ENCODE measurements at places on chromosomes 11 and 22.

DNA sequence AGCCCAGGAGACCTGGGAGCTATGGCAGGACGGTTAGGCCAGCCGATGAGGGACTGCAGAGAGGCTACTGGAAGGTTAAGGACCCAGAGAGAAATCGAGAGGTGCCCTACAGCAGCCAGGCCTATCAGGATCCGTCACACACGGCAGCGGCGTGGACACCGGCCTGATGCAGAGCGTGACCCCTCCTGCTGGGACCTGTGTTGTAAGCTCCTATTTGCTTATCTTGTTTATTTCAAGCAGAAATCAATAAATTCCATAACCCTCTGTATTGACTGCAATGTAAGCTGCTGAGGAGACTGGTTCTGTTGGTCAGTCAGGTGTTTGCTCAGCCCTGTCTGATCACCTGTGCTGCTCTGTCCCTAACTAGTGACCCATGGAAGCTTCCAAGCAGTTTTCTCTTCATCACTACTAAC is 39.9 kb downstream of the PPP2R1B start:
- no peak overlapping the region for H3K27ac ChIP-seq
- H3K27me3 ChIP-seq: no peaks in the 10 kb centered on the region
- no peak overlapping the region for H3K4me3 ChIP-seq
- H3K4me1 ChIP-seq: peaks cover 7% of the 10 kb centered on the region
- DNase-seq: no peak

- no peaks in the 10 kb centered on the region for H3K27me3 ChIP-seq
- peak overlapping the region; percentile 63 for H3K27ac ChIP-seq
- H3K4me3 ChIP-seq: no peak overlapping the region
- no peak for DNase-seq
- H3K36me3 ChIP-seq: no peaks in the 10 kb centered on the region
Observed at GRCh38 chr11:114291842-114292680, 4.1 kb upstream of the NNMT start.

GRCh38 chr11:84501750-84502149 is 1125.4 kb downstream of the DLG2 start:
- H3K27ac ChIP-seq: no peak overlapping the region
- no peak for DNase-seq
- H3K4me1 ChIP-seq: no peaks in the 10 kb centered on the region
- H3K27me3 ChIP-seq: no peaks in the 10 kb centered on the region
- H3K36me3 ChIP-seq: no peaks in the 10 kb centered on the region

GRCh38 chr11:68314203-68315170 is 2.1 kb downstream of the LRP5 start:
- no peak for DNase-seq
- peaks cover 29% of the 10 kb centered on the region for H3K4me1 ChIP-seq
- H3K4me3 ChIP-seq: peak overlapping the region; percentile 65
- H3K27ac ChIP-seq: peak overlapping the region; percentile 90

DNA sequence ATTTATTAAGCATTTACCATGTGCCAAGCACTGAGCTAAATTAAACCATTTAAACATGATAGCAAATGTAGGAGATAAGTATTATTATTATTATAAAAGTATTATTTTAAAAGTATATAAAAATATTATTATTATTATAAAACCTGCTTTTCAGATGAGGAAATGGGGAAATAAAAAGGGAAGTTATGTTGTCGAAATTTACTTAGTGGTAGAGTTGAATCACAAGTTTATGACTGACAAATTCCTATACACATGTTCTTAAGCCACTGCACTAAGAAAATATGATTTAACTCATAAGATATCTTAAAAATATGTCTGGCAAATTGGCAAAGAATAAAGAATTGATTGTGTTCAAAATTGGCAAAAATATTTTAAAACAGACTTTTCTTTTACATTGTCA is 53.8 kb downstream of the CASP12 start:
- H3K27ac ChIP-seq: no peak overlapping the region
- no peaks in the 10 kb centered on the region for H3K36me3 ChIP-seq
- H3K4me3 ChIP-seq: no peak overlapping the region
- no peaks in the 10 kb centered on the region for H3K4me1 ChIP-seq

DNA sequence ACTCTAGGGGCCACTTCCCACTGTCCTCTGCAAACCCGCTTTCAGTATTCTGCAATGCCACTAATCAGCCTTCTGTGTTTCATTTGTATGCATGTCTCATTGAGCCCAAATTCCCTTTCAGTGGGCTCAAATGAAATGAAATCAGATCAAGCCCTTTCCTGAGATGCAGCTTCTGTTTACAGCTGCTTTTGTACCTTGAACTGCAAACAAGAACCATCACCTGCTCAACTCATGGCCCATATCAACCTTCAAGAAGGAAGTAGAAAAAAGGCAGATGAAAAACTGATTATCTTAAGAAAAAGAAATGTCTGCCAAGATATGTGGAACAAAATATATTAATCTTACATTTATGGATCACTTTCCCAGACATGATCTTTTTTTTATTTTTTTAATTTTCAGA is 141.1 kb upstream of the ARHGAP42 start:
- DNase-seq: no peak
- H3K27me3 ChIP-seq: no peaks in the 10 kb centered on the region
- no peak overlapping the region for H3K27ac ChIP-seq
- H3K36me3 ChIP-seq: no peaks in the 10 kb centered on the region

DNA sequence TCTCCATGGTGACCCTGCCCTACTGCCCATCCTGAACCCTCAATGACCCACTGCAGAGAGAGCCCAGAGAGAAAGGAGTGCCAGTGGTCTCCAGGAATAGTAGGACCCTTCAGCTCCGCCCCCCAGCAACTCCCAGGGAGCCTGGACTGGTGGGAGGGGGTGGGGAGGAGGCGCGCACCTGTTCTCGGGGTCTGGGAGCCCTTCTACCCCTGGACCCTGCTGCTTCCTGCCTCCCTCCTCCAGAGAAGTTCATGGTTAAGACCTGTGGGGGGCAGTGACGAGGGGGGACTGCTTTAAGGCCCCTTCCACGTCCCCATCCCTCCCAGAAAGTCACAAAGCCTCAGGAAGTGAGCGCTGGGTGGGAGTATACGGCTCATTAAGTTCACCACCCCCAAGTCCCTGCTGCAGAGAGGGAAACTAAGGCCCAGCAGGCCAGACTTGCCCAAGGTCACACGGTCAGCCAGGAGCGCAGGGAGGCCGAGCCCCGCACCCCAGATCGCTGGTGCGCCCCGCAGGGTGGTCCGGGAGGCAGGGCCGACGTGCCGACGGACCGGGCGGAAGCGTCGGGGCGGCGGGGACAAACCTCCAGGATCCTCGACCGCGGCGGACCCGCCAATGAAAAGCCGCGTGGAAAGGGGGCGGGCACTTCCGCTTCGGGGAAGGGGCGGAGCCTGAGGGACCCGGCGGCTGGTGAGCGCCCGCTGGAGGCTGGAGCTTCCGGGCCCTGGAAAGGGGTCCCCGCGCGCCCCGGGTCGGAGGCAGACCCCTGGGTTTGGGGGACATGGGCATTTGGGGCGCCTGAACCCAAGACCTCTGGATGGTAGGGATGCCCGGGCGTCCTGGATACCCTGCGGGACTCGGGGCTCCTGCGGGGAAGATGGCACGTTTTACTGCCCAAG is at the start of the genes NUDT22 and TRPT1:
Gene NUDT22, plus strand, starts transcription at position 667 of the 899 bp plus-strand sequence. CDS start 379 bp downstream, outside the sequence.
Gene TRPT1, minus strand, starts transcription at position 579 of the 899 bp plus-strand sequence. Its CDS starts 326 bp downstream, at position 253.
- peak within 1 kb of the TSS; percentile 92 for H3K27ac ChIP-seq
- peak within 1 kb of the TSS; percentile 88 for H3K4me3 ChIP-seq
- H3K36me3 ChIP-seq: peaks cover 19% of the 10 kb centered on the region
- no peak for DNase-seq

GRCh38 chr11:80383655-80384054 is 942.8 kb upstream of the TENM4 start:
- H3K27me3 ChIP-seq: no peaks in the 10 kb centered on the region
- H3K4me1 ChIP-seq: no peaks in the 10 kb centered on the region
- DNase-seq: no peak
- H3K27ac ChIP-seq: no peak overlapping the region

- peaks cover 42% of the 10 kb centered on the region for H3K27me3 ChIP-seq
- peak overlapping the region; percentile 72 for H3K4me3 ChIP-seq
- H3K27ac ChIP-seq: peak overlapping the region; percentile 95
- DNase-seq: no peak
- peaks cover 32% of the 10 kb centered on the region for H3K4me1 ChIP-seq
Observed at GRCh38 chr11:118610773-118611432, 3.5 kb downstream of the PHLDB1 start.

- H3K36me3 ChIP-seq: no peaks in the 10 kb centered on the region
- H3K27me3 ChIP-seq: no peaks in the 10 kb centered on the region
- DNase-seq: no peak
- no peak overlapping the region for H3K27ac ChIP-seq
- H3K4me3 ChIP-seq: no peak overlapping the region
- peaks cover under 1% of the 10 kb centered on the region for H3K4me1 ChIP-seq
Observed at GRCh38 chr22:49299821-49300231, 527.8 kb downstream of the BRD1 start.

- H3K27ac ChIP-seq: no peak overlapping the region
- no peaks in the 10 kb centered on the region for H3K36me3 ChIP-seq
- peaks cover 26% of the 10 kb centered on the region for H3K4me1 ChIP-seq
- H3K27me3 ChIP-seq: no peaks in the 10 kb centered on the region
- H3K4me3 ChIP-seq: no peak overlapping the region
Observed at GRCh38 chr11:1770528-1770927, 6.8 kb upstream of the CTSD start.

- no peaks in the 10 kb centered on the region for H3K36me3 ChIP-seq
- H3K27me3 ChIP-seq: no peaks in the 10 kb centered on the region
Observed at GRCh38 chr11:19672586-19673206, 39.9 kb upstream of the NAV2 start.

GRCh38 chr11:2779981-2780849 is 80.4 kb upstream of the KCNQ1OT1 start:
- no peaks in the 10 kb centered on the region for H3K36me3 ChIP-seq
- H3K4me1 ChIP-seq: peaks cover 19% of the 10 kb centered on the region
- H3K27me3 ChIP-seq: no peaks in the 10 kb centered on the region
- H3K27ac ChIP-seq: peak overlapping the region; percentile 86
- DNase-seq: no peak

GRCh38 chr22:38843201-38843656 is 599 bp downstream of the NPTXR start:
- no peaks in the 10 kb centered on the region for H3K36me3 ChIP-seq
- no peaks in the 10 kb centered on the region for H3K27me3 ChIP-seq

- H3K36me3 ChIP-seq: peaks cover 6% of the 10 kb centered on the region
- DNase-seq: no peak
- H3K4me3 ChIP-seq: no peak overlapping the region
- H3K27me3 ChIP-seq: no peaks in the 10 kb centered on the region
- H3K27ac ChIP-seq: peak overlapping the region; percentile 60
Observed at GRCh38 chr22:29994027-29994715, 86.1 kb upstream of the HORMAD2 start.

GRCh38 chr11:22465620-22466019 is 127.4 kb downstream of the SLC17A6 start:
- H3K36me3 ChIP-seq: no peaks in the 10 kb centered on the region
- H3K27ac ChIP-seq: no peak overlapping the region
- no peaks in the 10 kb centered on the region for H3K27me3 ChIP-seq
- no peak overlapping the region for H3K4me3 ChIP-seq

DNA sequence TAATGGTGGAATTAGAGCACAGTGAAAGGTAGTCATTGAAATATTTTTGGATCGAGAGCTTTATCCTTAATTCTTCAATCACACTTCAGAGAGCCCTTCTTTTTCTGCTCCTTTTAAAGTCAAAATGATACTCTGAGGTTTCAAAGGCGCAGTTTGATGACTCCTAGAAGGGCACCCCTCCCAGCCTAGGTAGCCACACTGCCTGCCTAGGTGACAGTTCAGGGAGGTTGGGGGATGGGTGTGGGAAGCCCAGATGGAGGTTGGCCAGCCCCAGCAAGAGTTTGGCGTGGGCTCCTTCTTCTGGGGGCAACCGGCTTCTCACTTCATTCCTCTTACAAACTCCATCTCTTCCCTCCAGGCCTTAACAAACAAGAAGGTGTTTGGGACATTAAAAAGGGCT is 28.6 kb upstream of the PHF21A start:
- no peak overlapping the region for H3K27ac ChIP-seq
- no peak overlapping the region for H3K4me3 ChIP-seq
- no peaks in the 10 kb centered on the region for H3K27me3 ChIP-seq
- H3K36me3 ChIP-seq: no peaks in the 10 kb centered on the region
